ENCODE measurements at places on chromosomes 2 and 18. TPM values are rescaled to one million over a fixed set of nuclear protein-coding genes. Genes with fewer than 3 reads are reported as not detected.

The GPAT2 gene
- 6.6 TPM for total RNA-seq

The DNAJC5G gene
- total RNA-seq, result 0.77 TPM

The ZNF892 gene
- 3.8 TPM for total RNA-seq

The TMEM198 gene
- not detected for total RNA-seq

The GALNT13 gene
- not detected for total RNA-seq

The CPO gene
- total RNA-seq, result not detected

DNA sequence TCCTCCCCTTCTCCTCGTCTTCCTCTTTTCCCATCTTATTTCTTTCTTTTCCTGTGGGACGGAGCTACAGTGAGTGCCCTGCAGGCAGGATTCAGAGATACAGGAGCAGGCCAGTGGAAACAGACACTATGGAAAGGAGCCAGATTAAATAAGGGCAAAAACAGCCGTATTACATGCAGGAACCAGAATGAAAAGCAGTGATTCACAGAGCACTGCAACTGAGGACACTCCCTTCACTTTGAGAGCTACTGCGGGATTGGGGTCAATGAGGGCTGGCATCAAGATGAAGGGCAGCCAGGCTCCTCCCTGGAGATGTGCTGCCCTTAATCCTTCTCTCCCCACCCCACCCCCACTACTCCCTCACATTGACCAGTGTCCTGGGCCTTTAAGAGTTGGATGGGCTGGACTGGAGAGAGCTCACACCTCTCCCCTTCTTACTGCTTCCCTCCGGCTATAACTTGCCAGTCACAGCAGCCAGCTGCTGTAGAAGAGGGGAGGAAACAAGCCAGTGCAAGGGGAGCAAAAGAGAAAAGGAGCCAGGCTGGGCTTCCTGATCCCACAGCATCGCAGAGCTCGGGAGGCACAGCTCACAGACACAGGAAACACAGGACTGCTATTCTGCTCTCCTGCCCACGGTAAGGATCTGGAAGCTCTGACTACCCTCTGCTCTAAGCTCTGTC, at the start of gene PLCD4:
PLCD4 (plus strand) TSS at position 464 of the 680 bp plus-strand sequence. CDS start 7,841 bp downstream, outside the sequence.
- peak; percentile 79 for DNase-seq

GRCh38 chr2:9163306-9164111, 43.1 kb upstream of the ASAP2 start:
- no peak for DNase-seq

DNA sequence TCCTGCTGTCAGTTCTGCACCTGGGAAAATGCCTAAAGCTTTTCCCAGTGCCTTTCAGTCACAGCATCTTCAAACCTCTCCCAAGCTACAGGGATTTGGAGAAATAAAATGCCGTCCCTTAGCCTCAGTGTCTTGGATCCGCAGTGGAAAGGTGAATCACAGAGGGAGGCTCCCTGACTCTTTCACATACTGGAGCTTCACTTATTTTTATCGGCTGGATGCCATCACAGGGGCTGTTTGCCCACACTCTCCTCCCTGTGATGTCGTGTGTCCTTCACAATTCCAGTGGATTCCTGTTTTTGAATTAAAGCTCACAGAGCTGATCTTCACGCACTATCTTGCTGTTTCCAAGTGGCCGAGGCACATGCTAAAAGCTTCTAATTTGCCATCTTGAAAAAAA, 1303.1 kb upstream of the DDX18 start:
- DNase-seq, result no peak

- no peak for DNase-seq
These were observed 3.9 kb downstream of the KCTD1 start for GRCh38 chr18:26544451-26544850.

DNA sequence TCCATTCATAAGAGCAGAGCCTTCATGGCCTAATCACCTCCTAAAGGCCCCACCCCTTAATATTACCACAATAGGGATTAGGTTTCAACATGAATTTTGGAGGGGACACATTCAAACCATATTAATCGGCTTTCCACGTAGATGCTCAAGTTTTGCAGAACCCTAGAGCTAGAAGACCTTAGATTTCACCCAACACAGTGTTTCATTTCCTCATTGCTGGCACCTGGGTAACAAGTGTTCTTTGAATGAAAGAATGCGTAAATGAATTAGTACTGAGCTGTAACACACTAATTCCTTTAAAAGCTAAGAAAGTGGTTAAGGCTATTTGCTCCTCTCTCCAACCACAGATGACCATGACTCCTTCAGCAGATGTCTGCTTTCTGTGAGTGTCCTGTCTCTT, 252.5 kb downstream of the SMAD2 start:
- DNase-seq, result no peak

DNA sequence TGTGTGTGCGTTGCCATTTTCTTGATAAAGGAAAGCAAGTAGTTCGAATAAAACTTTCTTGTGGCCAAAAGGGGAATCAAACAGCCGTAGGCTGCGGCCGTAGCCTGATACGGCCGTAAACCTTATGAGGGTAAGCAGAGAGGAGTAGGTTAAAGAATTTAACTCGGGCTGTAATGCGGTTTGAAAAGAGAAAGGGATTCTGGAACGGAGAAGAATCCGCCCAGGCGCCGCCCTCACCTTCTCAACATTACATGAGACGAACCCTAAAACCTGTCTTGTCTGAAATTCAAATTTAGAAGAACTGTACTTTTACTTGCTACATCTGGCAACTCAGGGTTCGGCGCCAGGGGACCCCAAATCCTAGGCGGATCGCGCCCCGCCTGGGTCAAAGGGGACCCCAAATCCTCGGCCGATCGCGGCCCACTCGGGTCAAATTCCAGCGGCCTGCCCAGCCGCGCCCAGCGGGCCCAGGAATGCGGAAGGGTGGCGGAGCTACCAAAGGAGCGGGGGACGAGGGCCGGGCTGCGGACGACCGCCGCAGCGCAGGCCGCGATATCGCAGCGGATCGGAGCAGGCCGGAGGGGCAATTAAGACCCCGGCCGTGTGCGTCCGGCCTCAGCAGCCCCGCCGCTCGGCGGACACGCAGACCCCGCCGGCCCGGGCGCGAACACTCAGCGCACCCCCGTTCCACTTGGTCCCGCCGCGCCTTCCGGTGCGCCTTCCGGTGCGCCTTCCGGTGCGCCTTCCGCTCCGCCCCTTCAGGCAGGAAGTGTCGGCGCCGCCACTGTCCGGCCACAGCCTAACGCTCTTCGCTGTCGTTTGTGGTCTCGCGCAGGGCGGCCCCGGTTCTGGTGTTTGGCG, at the start of gene MYL12B:
MYL12B (plus strand) TSS at position 761 of the 861 bp plus-strand sequence. CDS start 10,766 bp downstream, outside the sequence.
- peak; percentile 80 for DNase-seq

- DNase-seq, result peak; percentile 84
These were observed 219.6 kb downstream of the ETAA1 start for GRCh38 chr2:67616749-67617148.

DNA sequence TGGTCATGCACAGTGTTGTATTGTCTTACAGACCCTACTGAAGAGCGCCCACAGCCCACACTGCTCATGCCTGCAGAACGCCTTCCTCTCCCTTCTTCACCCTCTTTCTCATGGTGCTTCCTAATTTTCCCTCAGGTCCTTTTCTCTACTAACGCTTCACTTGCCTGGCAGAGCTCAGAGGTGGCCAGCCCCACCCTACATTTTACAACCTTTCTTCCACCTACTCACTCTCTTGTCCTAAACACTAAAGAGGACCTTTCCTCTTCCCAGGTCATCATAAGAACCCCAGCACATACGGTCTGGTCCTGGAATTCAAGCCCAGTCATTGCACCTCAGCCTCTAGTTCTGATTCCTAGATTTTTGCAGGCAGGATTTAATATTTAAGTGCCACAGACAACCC, 11.7 kb upstream of the LGALSL start:
- DNase-seq, result no peak

Measured in endothelial cell of umbilical vein (primary cell).